ENCODE measurements at places on chromosomes 5 and 9.

- DNase-seq = no peak
Observed at GRCh38 chr9:109320331-109320741, 523 bp downstream of the EPB41L4B start.

GRCh38 chr9:78118742-78119473, 87.3 kb upstream of the GNAQ start:
- DNase-seq = peak; percentile 16

GRCh38 chr9:82247318-82247717, 258.7 kb downstream of the SPATA31D1 start:
- peak; percentile 28 for DNase-seq

- DNase-seq = no peak
Observed at GRCh38 chr9:4099976-4100735, 199.7 kb downstream of the GLIS3 start.

GRCh38 chr5:173778784-173779304, 109.3 kb upstream of the CPEB4 start:
- no peak for DNase-seq

- no peak for DNase-seq
Observed at GRCh38 chr9:131272212-131272611, 4.1 kb downstream of the FAM78A start.

GRCh38 chr9:131915181-131915580, 164.5 kb downstream of the MED27 start:
- DNase-seq = peak; percentile 10

DNA sequence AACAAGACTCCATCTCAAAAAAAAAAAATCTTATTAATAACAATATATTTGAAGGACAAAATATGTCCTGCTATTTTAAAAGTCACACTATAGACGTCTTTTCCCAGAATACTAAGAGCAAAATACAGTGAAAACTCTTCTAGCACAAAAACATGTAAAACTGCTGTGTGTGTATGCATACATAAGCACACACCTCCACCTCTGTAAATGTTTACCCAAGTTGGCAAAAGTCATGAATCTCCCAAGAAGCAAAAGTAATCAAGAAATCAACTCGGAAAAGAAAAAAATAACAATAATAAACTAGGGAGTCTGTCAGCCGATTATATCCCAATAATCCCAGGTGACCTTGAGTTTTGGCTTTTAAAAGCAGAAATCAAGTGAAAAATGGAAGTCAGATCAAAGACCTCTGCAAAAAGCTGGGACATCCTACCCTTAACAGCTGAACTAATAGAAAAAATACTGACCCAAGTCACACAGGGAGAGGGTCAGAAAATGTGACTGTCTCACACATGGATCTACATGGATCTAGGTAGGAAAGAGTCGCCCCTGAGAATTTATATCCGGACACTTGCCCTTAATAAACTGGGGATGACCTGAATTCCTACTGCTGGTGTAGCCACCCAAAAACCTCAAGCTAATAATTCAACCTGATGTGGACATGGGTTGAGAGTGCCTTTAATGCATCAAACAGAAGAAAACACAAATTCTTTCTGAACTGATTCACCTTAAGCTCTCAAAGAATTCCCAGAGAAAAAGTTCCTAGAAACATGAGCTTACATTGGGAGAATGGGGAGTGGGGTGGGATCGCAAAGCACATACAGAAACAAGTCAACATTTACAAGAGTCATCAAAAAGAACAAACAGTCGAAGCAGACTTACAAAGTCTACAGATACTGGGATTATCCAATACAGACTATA, 29.9 kb downstream of the LPAR1 start:
- DNase-seq = peak; percentile 30

DNA sequence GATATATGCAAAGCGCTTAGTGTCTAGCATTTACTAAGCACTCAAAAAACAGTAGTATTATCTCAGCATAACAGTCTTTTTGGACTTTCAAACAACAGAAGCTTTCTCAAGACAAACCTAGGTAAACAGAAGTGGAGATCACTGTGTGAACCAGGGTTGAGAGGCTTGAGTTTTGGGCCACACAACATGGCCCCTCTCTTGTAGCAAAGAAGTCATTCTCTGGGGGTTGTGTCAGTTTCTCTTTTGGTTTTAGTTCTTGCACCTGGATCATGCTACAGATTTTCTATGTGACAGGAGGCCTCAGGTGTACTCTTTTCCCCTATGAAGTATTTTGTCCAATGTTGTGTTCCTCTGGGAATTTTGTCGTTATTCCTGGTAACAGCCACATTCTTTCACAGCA, 30.0 kb downstream of the INSYN2B start:
- no peak for DNase-seq

GRCh38 chr5:81222285-81222684, 10.8 kb upstream of the CKMT2 start:
- no peak for DNase-seq
